ACHN (cell line): ENCODE measurements at places on chromosomes 2 and 18.
A peak's percentile ranks its signal among the peaks of the same experiment; 100 is the strongest.

DNA sequence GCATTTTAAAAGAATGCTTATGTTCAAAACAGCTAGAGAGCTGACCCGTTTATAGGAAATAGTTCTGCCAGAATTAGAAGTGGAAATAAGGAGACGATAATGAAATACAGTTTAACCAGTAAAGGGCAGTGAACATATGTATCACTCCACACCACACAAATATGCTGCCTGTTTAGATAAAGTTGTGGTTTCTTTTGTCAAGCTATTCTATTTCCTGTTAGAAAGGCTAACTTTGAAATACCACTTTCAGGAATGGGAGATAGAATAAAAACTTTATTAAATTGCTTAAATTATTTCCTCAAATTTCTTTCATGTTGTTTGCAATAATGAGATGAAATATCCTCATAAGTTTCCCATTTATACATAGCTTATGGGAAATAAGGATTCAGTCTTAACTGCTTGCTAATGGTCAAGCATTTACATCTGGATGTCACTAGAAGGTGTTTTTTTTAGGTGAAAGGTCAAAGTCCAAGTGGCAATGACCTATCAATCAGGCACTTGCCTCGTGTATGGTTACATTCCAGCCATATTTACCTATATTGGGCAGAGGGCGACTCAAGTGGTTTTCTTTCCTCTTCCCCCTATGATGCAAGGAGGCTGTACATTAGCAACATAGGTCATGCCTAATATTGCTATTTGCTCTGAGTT lies 148.9 kb downstream of the ZEB2 start:
- no peak for DNase-seq

DNA sequence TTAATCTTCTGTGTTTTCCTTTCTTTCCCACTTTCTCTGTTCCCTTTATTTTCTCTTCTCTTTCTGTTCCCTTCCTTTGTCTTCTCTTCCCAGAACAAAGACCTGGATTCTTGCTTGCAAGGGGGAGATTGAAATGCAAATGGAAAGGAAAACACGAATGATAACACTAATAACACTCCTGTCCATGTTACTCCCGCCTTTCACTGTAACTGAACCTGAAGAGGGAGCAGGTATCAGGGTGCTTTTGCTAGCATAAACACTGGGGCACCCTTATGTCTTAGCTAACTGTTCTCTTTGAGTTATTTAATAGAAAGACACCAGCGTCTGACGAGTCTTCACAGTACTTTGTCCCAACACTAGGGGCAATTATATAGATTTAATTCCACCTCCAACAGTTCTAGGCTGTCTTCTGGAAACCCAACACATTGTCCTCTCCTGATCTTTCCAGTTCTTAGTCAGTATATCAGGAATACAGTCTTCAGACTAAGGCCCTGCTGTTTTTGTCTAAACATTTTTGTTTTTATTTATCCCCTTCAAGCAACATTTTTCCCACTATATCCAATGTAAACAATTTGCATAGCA lies 99.2 kb downstream of the PTPRM start:
- no peak for DNase-seq

DNA sequence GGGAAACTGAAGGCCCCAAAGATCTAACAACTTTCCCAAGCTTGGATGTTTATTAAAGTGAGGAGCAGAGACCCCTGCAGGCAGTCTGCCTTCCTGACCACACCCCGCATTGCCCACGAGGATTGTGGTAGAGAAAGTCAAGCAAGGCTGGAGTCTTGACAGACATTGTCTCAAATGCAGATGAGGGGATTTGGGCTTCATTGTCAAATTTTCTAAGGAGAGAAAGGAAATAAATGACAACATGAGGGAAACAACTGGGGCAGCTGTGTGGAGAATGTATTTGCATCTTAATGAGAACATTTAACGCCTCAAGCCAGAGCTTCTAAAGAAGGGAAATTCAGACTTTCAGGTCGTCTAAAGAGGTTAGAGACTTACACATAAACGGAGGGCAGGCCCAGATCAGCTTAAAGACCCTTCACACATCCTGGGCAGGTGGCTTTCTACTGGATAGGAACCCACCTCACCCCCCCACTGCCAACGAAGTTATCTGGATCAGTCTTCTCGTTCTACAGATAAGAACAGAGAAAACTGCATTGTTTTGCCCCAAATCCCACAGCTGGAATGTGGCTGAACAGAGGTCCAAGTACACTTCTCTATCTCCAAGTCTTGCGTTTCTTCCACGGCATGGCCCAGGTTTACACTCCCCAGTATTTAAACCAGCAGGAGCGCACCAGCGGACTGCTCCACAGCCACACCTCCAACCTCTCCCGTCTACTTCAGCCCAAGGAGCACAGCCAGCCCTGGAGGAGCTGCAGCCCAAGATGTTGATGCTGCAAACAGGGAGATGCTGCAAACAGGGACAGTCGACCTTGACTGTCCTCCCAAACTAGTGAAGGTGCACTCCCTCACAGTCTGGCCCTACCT lies 16.2 kb upstream of the SCG2 start:
- DNase-seq, result no peak

GRCh38 chr2:186979439-186980116 lies 130.6 kb upstream of the ZSWIM2 start:
- no peak for DNase-seq

DNA sequence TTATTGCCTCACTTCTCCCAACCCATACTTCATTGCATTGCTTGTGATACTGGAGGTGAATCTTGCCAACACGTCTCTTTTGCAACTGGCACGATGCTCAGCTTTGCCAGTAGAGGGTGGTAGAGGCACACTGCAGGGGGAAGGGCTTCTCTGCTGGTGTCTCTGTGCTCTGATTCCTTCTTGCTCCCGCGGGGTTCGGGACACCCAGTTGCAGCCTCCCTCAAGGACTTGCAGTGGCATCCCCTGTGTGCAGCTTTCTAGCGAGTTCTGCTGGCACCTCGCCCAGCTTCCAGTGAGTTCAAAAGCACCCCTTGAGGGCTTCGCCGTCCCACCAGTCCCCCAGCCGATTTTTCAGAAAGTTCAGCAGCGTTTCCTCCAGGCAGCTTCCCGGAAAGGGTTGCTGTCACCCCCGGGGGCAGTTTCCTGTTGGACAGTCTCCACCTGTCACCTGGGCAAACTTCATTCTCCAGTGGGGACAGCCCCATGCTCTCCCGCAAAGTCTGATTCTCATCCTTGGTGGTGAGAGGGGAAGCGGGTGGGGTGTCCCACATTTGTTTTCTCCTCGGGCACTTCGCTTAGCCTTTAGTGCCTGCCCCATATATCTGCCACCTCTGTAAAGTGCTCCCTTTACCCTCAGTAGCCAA lies 35.4 kb upstream of the EN1 start:
- peak; percentile 74 for DNase-seq

GRCh38 chr18:79379931-79380815 lies 15.6 kb upstream of the NFATC1 start:
- no peak for DNase-seq

DNA sequence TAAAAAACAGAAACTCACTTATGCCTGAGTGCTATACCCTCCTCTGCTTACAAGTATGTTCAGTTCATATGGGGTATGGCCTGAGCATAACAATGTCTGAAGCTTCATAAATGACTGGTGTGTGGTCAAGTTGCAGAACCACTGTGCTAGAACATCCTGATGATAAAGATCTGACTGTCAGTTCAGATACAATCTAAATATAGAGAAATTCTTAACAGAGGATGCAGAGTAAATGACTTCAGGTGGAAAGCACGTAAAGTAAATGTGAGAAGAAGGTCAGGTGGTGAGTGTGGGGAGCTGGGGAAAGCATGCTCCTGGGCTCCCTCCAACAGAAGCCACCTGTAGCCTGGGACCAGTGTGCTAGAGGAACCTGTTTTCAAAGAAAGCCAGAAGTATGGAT lies 926.2 kb downstream of the TSN start:
- no peak for DNase-seq

DNA sequence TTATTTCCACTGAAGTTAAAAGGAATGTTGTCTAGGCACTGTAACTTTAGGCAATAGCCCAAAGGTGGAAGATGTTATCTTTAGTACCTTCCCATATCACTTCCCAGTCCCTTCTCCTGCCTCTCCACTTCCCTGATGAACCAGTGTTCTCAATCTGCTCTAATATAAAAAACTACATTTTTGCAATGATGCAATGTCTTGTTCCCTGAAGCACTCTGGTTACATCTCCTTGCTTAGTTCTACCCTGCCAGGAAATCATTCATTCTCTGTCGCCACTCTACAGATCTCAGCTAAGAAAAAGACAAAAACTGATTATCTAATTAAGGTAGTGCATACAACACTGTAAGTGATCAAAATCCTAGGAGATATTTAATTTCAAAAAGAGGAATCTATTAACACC lies 71.3 kb downstream of the BAZ2B start:
- DNase-seq, result no peak

DNA sequence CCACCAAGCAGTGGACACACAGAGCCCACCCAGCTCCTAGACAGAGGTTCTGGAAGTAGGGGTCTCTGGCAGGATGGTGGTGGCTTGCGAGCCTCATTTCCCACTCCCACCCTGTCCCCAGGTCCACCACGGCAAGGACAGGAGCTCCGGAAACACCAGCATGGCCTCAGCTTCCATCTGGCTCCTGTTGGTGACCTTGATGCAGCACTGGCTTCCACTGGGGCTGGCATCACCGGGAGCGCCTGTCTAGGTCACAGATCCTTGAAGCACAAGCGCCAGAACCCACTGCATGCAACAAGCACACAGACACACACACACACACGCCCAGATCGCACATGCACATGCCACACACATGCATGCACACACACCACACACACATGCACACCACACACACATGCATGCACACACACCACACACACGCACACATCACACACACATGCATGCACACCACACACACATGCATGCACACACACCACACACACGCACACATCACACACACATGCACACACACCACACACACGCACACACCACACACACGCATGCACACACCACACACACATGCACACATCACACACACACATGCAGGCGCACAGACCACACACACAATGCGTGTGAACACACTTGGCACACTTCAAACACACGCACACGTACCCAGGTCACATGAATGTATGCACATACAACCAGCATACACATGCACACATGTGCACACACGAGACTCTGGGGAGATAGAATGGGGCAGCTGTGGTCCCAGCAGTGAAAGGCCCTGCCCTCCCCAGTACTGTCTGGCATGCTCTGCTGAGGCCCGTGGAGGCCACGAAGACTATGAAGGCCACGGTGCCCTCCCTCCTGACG lies 63.7 kb downstream of the TWIST2 start:
- DNase-seq, result no peak

- DNase-seq, result peak; percentile 22
Measured at GRCh38 chr18:961644-962355, 57.1 kb downstream of the ADCYAP1 start.
